Activated T-cell treated with anti-CD3 and anti-CD28 coated beads for 1 hour (primary cell): ENCODE measurements at places on chromosomes 3 and 15.

DNA sequence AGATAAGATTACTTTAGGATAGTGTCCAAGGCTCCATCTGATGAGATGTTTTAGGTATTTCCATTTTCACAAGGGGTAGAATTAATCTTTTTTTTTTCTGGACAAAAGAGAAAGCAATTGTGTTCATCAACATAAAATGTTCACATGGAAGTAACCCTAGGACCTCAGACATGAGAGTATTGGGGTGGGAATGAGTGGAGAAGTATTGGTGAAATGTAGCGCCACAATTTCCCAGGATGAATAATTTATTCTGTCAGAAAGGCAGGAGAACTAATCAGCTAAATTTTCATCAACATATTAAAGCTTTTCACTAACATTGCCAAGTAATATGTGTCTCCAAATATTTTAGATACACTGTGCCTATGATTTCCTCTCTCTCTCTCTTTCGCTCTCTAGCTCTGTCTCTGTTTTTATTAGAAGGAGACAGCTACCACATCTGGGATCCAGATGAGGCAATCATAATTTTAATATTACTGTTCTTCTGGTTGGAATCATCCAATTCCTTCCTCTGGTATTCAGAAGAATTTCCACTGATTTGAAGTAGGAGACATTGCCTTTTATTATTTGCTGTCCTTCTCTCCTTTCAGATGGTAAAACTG is 21.6 kb upstream of the ZNF280D start:
- no peak for DNase-seq

- no peak for DNase-seq
Observed at GRCh38 chr3:69445024-69445423, 59.1 kb upstream of the FRMD4B start.

- DNase-seq = no peak
Observed at GRCh38 chr3:188301147-188301546, 147.2 kb downstream of the LPP start.

GRCh38 chr15:57582090-57582489 is 9.6 kb upstream of the MYZAP start:
- DNase-seq = no peak

DNA sequence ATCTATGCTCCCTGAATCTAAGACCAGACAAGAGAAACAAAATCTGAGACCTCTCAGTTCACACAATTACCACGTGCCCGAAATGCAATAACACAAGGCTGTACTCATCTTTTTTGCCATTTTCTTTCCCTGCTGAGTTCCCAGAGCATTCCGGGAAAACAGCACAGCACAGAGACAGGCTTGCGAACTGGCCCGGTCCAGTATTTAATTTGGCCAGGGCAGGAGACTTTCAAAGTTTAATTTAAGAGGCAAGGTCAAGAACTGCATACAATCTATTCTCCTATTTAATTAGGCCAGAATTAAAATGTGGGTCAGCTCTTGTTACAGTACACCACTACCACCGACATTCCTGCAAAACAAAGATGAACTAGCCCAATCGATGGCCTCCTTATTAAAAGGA is 87.5 kb upstream of the SNRPA1 start:
- DNase-seq = no peak

- no peak for DNase-seq
Observed at GRCh38 chr15:70447521-70447920, 315.8 kb downstream of the UACA start.

GRCh38 chr15:101267320-101268104 is 9.8 kb downstream of the SELENOS start:
- no peak for DNase-seq

DNA sequence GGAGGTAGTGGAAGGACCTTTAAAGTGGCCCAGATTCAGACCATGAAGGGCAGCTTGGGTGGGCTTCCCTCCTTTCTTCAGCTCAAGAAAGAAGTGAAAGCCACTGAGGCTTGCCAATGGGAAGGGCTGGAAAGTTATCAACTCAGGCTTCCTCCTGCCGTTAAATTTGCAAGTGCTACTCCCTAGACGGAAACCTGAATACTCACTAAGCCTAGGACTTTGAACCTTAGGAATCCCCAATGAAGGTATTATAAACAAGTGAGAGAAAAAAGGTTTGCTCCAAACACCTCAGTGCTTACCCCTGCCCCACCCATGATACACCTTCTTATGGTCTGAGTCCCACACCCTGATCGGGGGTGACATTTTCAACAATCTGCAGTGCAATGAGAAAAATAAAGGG is 396.4 kb downstream of the SHQ1 start:
- no peak for DNase-seq
